Mucosa of gallbladder (tissue), 1 donor: ENCODE measurements at places on chromosomes 3 and 15.

- DNase-seq, result no peak
Measured at GRCh38 chr3:24687671-24688070, 193.0 kb upstream of the THRB start.

GRCh38 chr15:51737522-51738305 is at the start of gene LYSMD2:
Gene LYSMD2, minus strand, starts transcription at chr15:51737655. Its CDS starts 33 bp downstream, at chr15:51737622.
- DNase-seq, result peak; percentile 76

DNA sequence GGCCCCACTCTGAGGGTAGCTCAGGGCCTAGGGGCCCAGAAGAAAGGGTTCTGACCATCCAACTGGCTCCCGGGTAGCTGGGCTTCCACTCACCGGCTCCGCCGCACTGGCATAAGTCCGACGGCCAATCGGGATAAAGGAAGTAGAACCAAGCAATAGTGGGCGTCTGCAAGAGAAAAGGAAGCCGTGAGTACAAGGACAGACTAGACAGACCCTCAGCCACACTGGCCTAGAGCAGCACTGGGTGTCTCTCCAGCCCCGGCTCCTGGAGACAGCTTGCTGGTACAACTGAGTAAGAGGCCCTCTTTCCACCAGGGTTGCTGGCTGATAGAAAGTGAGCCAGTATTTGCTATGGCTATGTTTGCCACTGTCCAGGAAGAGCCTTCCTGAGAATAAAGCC is 22.4 kb downstream of the BDH1 start:
- DNase-seq, result no peak

GRCh38 chr15:52787549-52788098 is 2.5 kb downstream of the ONECUT1 start:
- peak; percentile 9 for DNase-seq

- no peak for DNase-seq
Measured at GRCh38 chr3:140250010-140250855, 315.2 kb downstream of the CLSTN2 start.

GRCh38 chr15:41930221-41930866 is 36.5 kb upstream of the SPTBN5 start:
- no peak for DNase-seq

GRCh38 chr3:162138509-162138908 is 641.9 kb downstream of the OTOL1 start:
- no peak for DNase-seq

DNA sequence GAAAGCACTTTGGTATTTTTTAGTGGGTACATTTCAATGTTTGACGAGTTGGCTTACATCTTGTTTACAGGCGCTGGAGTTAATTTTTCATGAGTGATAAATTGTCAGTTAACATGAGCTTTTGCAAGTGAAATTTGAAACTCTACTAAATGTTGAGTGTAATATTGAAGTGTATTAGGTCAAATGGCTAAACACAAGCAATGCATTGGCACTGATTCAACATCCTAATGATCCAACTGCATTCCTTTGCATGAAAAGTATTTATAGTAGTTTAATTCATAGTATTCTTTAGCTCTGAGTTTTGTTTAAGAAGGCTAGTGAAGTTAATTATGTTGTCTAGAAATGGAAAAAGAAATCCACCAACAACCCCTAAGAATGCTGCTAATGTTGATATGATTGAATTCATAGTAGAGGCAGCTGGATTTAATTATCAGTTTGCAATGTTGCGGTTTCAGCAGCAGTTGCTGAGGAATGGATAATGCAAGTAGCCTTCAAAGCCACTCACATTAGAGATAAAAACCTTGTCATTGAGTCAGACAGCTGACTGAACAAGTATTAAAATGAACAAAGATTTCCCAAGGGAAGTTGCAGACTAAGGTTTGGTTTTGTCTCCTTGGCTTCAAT is 245.6 kb upstream of the GOLIM4 start:
- no peak for DNase-seq

DNA sequence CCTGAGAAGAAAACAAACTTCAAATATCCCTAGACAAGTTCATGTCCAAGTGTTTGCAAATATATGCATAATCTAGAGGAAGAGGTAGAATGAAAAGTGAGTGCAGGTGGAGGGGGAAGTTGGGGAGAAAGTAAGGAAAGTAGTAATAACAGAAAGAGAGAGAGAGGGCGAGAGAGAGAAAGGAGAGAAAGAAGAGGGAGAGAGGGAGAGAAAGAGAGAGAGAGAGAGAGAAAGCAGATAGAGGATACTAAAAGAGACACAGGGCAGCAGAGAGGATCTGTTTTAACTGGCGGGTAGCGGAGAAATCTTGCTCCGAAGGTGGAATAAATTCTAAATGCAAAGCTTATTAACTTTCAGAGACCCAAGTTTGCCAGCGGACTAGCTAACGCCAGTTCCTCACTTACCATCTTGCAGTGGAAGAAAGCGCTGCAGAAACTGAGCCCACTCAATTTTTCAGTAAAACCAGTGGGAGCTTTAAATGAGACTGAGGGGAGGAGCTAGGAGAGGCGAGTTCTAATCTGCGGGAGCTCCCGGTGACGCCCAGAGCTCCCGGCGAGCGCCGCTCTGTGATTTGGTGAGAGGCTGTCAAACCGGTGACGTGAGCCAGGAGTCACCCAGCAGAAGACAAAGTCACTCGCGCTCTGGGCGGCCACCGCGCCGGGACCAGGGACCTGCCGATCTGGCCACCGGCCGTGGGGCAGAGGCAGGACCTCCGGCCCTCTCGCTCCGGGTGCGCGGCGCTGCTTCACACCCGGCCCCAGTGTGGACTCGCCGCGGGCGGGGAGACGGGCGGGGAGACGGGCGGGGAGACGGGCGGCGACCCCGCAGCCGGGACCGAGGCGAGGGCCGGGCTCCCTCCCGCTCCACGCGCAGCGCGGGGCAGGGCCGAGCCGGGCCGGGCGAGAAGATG is at the start of gene GMNC:
Gene GMNC (minus strand): TSS at position 486 of the 910 bp plus-strand sequence. CDS start 79 bp downstream, at position 407.
- DNase-seq, result peak; percentile 87

DNA sequence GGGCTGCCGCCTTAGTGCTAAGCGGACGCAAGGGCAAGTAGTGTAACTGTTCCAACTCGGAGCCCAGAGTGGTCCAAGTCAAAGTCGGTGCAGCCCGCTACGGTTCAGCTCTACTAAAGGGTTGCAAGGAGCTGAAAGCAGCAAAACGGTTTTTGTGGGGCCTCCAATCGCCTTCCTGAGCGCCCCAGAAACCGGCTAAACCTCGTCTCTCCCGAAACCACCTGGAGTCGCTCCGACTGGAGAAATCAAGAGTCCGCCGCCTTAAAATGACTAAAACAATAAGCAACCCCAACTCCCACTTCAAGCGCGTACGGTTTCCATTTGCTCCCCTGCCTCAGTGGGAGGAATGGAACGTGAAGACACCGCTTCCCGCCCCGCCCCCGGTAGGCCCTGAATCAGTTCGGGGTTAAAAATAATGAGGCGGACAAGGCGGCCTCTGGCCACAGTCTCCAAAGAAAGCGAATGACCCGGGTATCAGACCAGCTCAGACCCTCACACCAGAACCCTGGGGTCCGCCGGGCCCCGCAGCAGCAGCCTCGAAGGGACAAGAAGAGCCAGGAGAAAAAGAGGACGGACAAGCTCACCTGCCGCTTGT is 401 bp downstream of the SEC11A start:
- peak; percentile 13 for DNase-seq

GRCh38 chr15:73985101-73985873 is 6.8 kb downstream of the STOML1 start:
- no peak for DNase-seq

GRCh38 chr3:23663246-23663645 is 142.5 kb upstream of the UBE2E1 start:
- DNase-seq, result no peak

- DNase-seq, result no peak
Measured at GRCh38 chr3:10310578-10310977, 10.3 kb downstream of the SEC13 start.

GRCh38 chr3:102885289-102885688 is 450.5 kb downstream of the ZPLD1 start:
- no peak for DNase-seq

- DNase-seq, result peak; percentile 56
Measured at GRCh38 chr15:85689729-85690128, 105.0 kb downstream of the KLHL25 start.

- DNase-seq, result no peak
Measured at GRCh38 chr3:27590437-27591298, 106.5 kb upstream of the SLC4A7 start.

- DNase-seq, result no peak
Measured at GRCh38 chr15:65885668-65886218, 16.5 kb downstream of the RAB11A start.

DNA sequence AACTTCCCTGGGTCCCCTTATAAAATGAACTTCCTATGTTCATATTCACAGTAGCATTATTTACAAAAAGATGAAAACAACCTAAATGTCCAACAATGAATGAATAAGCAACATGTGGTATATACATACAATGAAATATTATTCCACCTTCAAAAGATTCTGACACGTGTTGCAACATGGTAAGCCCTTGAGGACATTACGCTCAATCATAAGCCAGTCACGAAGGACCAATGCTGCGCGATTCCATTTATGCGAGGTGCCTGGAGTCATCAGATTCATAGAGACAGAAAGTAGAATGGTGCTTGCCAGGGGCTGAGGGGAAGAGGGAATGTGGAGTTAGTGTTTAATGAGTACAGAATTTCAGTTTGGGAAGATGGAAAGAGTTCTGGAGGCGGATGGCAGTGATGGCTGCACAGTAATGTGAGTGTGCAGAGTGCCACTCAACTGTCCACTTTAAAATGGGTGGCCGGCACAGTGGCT is 88.8 kb upstream of the ALDH1A3 start:
- no peak for DNase-seq

GRCh38 chr3:55634345-55634744 is 147.2 kb upstream of the WNT5A start:
- no peak for DNase-seq

DNA sequence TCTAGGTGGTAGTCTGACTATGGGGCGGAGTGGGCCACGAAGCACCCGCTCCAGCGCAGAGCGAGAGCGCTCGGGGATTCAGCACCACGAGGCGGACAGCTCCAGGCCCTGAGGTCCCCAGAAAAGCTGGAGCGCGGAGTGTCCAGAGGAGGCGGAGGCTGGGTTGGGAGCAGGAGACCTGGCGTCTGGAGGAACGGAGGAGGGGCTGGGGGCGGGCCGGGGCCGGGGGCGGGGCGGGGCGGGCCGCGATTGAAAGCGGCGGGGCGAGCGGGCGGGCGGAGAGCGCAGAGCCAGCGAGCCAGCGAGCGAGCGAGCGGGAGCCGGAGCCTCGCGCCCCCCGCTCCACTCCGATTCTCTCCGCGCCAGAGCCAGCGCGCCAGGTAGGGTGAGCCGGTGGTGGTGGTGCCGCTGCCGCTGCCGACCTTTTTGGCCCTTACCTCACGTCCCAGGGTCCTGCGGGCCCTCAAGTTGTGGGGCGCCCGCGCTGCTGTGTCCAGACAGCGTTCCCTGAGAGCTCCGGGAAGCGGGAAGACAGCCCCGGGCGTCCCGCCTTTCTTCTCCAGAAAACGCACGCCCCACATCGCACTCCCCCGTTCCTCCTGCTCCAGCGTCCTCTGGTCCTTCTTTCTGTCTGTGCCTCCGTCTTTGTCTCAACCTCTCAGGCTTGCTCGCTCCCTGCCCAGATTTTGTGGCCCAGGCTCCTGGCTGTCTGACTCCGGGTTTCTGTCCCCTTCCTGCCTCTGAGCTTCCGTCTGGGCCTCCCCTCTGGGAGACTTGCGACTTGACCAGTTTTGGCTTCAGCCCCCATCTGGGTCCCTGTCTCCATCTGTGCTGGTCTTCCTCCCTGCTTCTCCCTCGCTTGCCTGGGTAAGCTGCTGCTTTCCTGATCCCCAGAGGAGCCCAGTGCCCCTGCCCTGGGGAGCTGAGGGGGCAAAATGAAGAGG is at the start of gene GRM2:
Gene GRM2 (plus strand): TSS at position 281 of the 944 bp plus-strand sequence. CDS start 1,916 bp downstream, outside the sequence.
- DNase-seq, result peak; percentile 80
